Activated CD4-positive, alpha-beta T cell treated with anti-CD3 and anti-CD28 coated beads, Interleukin-10, Interleukin-2, amounts not matched to agents 100 ng/mL and 50 ng/mL, durations not matched to agents 16 hours and 8 hours (primary cell): ENCODE measurements at places on chromosomes 3 and 15.

DNA sequence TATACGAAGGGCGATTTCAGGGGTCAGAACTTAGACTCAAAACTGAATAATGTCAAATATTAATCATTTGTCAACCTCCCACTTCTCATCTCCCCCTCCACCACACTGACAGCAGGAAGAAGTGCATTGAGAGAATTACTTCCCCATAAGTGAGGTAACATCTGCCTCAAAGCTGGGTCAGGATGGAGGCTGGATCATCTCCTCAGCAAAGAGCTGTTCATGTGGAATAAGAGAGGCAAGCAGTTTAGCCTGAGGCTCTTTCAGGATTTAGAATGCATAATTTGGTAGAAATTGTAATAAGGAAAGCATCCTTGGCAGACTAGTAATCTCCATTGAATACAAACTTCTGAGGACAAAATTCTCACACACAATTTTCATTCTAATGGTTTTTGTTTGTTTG, 512.1 kb downstream of the ROBO1 start:
- DNase-seq: no peak

GRCh38 chr15:39365161-39365560, 215.7 kb upstream of the THBS1 start:
- no peak for DNase-seq

GRCh38 chr3:43388175-43388574, 101.8 kb downstream of the SNRK start:
- DNase-seq: no peak

DNA sequence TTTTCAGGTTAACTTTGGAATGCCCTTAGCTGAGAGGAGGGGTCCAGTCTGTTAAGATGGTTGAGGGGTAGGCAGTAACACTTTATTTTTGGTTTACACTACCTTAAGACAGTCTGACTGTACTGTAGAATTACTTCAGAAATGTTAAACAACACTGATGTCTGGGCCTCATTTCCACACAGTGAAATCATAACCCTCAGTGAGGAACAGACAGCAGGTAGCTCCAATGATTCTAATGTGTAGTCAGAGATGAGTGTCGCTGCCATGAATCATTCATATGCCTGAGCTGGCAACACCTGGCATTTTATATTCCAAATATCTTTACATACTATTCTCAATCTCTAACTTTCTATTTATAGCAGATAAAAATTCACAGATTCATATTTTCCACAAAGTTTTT, 37.3 kb upstream of the POU1F1 start:
- peak; percentile 13 for DNase-seq

DNA sequence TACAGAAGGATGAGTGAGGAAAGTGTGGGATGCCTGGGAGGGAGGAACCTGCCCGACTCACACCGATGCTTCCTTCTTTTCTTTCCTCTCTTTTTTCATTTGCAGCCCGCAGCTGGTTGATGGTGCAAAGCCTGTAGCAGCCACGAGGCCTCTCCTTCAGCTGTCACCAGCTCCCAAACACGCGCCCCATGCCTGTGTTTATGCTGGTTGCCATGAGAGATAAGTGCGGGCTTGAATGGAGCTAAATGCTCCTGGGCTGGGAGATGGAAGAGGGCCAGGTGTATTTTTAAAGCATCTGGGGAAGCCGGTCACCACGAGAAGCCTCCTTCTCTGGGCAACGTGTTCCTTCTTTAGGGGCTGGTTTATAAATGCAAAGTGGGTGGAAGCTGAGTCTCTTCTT, 9.3 kb downstream of the COLQ start:
- DNase-seq: no peak

GRCh38 chr3:52361898-52362297, 45.8 kb downstream of the DNAH1 start:
- no peak for DNase-seq

- no peak for DNase-seq
Observed at GRCh38 chr3:62837145-62837787, 38.0 kb downstream of the CADPS start.

DNA sequence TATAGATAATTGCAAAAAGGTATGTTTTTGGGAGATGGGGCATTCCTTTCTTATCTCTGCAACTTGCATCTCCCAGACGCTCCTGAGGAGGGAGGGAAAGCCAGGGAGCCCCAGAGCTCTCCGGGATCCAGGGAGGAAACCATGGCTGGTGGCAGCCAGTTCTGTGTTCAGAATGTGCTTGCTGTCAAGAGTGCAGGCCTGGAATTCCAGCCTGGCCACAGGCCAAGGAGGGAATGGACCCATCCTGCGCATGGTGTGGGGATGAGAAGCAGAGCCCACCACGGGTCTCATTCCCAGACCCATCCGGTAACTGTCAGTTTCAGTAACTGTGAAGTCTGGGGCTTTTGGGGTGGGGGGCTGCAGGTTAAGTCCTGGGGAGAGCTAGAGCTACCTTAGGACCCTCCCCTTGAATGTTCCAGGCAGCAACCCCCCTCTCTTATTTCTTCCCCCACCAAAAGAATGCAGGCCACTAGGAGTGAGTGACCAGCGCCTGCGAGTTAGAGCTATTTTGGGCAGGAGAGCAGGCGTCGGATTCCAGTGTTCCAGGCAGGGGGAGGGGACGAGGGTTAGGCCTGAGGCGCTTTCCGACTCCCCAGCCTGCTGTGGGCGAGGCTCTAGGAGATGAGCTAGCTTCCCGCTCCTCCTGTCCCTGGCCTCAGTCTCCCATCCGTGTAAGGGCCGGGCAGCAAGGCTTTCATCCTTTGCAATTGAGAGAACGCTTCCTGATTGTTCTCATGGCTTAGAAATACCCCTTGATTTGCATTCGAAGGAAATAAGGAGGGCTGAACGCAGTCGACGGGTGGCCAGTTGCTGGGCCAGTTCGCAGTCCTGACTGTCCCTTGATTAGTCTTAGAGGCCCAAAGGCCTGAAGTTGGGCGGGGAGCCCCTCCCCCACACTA, 781 bp upstream of the DAG1 start:
- DNase-seq: no peak

- no peak for DNase-seq
Observed at GRCh38 chr3:8619548-8619947, 25.1 kb downstream of the SSUH2 start.

DNA sequence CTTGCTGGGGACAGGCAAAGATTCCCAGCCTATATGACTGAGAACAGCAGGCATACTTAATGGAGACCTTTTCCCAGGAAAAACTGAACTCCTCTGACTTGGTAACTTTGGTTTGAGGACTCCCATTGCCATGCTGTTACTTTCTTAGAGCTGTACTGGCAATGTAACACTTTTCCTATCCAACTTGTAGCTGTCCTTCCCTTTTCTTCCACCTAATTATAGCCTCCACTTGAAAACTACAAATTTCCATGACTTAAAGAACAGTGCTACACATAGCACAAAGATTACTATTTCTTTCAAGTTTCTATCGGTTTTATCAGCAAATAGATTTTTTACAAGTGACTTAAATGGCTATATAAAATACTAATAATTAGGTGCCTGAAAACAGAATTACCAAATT, 116.9 kb downstream of the GSK3B start:
- no peak for DNase-seq

DNA sequence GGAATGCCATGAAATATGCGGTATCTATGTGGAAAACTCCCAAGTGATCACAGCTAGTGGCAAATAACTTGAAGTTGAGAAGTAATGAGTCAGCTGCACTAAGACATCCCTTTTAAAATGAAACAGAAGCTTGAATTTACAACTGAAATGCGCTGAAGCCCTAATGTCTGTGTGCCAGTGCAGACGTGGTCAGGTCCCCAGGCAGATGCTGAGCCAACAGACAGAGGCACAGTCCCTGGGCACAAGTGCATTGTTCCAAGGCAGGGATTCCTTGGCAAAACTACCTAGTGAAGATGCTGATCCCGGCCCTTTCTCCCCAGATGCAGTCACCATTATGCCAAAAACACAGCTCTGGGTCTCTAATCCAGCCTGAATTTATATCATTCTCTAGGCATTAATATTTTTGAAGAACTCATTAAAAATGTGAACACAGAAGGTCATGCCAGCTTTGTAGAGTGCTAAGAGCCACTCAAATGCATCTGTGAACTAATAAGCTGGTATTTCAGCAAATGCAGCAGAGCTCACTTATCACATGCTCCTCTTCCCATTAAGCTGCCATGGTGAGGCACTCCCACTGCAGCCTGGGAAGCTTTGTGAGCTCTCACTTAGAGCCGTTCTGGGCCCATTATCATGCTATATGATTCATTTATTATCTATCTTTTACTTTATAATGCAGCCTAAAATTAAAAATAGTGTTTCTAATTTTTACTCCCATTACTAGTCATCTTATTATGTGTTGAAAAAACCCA, 200.1 kb downstream of the GABRB3 start:
- DNase-seq: no peak

GRCh38 chr3:138450704-138451424, 16.4 kb downstream of the ESYT3 start:
- DNase-seq: no peak

DNA sequence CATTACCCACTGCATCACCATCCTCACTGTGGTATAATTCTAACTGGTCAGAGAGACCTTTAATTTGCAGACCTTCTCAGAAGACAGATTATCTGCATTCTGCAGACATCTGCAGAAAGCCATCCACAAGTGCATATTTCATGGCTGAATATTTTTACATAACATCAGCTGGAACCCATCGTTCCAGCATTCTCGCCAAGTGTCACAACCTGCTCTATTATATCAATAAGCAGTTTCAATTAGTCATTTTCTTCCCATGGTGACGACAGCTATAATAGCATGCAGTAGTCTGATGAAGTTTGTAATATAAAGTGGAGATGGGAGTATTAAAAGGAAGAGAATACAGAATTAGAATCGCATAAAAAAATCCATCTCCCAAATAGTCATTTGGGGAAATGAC, 334.7 kb downstream of the FHIT start:
- no peak for DNase-seq

- DNase-seq: no peak
Observed at GRCh38 chr3:72265256-72266015, 480.5 kb upstream of the PROK2 start.

- DNase-seq: no peak
Observed at GRCh38 chr3:140349938-140350337, 327.9 kb upstream of the TRIM42 start.

DNA sequence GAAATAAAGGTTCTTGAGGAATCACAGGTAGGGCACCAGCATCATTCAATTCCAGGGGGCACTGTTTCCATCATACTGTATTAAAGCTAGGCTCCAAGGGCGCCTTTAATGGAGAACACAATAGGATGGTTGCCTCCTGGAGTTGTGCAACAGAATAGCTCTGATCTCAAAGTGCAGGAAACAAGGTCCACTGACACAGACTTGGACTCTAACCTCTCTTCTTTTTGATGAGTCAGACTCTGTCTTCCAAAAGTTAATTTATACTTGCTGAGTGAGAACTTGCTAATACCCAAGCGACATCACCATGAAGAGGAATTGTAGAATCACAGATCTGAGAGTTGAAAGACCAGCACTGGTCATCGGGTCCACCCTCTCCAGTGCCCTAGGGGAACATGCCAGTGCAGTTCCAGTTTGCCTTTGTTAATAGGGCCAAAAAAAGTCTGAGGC, 94.4 kb upstream of the PHLDB2 start:
- no peak for DNase-seq

- no peak for DNase-seq
Observed at GRCh38 chr15:81098861-81099651, 35.0 kb upstream of the CFAP161 start.

GRCh38 chr15:74191798-74192197, 10.8 kb downstream of the STRA6 start:
- DNase-seq: no peak

GRCh38 chr15:56732135-56732885, 999 bp downstream of the ZNF280D start:
- DNase-seq: peak; percentile 8

DNA sequence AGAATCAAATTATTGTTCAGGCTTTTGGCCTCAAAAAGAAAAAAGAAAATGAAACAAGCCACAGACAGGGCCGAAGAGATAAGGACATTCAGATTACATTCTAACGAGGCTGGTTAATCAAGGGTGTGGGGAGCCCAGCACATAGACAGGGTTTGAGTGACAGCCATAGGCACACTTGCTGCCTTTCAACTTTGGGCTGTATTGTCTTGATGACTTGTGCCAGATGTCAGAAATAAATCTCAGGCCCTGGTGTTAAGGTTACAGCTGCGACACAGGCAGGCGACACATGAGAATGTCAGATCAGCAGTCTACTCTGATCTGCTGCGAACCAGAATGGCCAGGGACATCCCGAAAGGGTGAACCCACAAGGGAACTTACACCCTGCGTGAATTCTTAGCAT, 231.2 kb upstream of the ARRDC4 start:
- no peak for DNase-seq

DNA sequence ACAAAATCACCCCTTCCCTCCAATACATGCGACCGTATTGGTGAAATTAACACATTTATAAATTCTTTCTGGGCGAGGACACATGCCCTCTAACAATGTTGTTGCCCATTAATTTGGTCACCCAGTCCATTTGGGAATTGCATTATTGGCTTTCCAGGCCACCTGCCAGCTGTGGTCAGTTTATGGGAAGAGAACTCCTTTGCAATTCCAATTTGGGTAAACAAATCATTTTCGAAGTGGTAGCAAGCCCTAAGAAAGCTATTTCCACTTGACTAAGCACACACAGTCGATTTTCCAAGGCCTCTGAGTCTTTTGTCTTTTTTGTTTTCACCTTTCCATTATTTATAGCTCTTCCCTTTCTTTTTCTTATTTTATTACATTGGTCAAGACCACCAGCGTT, 362.3 kb upstream of the RGMA start:
- no peak for DNase-seq

- DNase-seq: no peak
Observed at GRCh38 chr15:90729261-90729660, 12.1 kb downstream of the BLM start.

DNA sequence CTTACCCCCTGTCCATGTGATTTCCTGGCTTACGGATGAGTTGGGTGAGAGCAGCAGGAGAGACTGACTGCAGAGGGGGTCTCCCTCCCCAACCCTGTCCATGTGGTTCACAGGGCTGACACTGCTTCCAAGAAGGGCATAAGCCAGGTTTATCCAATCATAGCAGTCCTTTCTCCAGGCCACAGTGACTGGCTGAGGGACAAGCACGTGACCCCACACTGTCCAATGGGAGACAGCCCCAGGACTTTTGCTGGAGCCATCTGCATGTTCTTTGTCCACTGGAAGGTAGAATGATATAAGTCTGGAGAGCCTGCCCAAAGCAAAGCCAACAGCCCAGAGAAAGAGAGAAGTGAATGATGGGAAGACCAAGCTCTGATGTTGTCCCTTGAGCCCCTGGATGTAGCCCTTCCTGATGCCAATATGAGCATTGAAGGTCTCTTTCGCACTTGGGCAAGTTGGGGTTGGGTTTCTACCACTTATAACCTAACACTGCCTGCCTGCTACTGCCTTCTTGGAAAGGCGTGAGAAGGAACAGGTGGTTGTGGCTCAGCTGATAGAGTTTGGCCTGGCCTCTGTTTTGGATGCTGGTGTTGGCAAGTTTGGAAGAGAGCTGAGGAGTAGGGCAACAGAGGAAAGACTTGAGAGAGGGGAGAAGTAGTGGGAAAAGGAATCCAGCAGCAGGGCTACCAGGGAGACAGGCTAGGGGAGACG, 41.3 kb upstream of the GRIP2 start:
- DNase-seq: no peak
